Stimulated activated CD4-positive, alpha-beta T cell treated with anti-CD3 and anti-CD28 coated beads, Interleukin-4, amount 100 ng/mL, for 48 hours (primary cell): ENCODE measurements at places on chromosomes 11 and 22.

DNA sequence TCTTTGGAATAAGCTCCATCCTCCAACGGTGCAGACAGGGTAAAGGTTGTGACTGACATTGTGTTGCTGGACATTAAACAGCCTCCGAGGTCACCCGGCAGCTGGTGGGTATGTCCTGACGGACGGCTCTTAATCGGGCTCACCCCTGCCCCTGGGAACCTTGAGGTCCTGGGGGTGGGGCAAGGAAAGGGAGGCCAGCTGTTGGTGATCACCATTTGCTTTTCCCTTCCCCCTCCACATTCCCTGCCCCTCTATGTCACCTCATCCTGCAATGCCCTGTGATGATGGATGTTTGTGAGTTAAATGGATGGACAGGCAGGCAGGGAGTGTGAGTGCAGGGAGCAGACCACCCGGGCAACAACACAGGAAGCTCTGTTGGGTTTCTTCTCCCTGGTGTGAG lies 26.3 kb downstream of the APLNR start:
- no peak for DNase-seq

GRCh38 chr11:79062814-79063762 lies 377.7 kb downstream of the TENM4 start:
- DNase-seq = no peak

DNA sequence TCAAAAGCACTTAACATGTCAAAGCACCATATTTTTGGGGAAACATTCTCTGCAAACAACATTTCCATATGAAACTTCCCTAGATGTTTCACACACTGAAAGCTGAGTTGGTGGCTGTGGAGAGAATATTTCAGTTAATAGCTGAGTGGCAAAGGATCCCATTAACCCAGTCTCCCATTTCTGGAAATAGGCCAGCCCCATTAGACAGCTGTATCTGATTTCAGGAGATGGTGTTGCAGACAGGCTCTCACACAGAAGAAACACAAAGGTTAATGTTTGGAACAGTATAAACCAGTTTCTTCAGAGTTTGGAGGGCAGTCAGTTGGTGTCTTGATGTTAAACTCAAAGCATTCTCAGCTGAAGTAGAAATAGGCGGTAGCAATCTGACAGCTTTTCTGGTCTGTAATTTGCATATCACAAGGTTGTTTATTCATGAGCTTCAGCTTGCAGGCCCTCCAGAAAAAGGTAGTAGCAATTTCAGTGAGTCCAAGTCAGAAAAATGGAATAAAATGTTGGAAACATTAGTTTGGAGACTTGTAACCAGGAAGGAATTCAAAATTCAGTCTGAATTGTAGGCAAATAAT lies 15.5 kb upstream of the ZBTB44 start:
- DNase-seq = no peak

- DNase-seq = no peak
These were observed 88.1 kb downstream of the GALNT18 start for GRCh38 chr11:11533751-11534150.

DNA sequence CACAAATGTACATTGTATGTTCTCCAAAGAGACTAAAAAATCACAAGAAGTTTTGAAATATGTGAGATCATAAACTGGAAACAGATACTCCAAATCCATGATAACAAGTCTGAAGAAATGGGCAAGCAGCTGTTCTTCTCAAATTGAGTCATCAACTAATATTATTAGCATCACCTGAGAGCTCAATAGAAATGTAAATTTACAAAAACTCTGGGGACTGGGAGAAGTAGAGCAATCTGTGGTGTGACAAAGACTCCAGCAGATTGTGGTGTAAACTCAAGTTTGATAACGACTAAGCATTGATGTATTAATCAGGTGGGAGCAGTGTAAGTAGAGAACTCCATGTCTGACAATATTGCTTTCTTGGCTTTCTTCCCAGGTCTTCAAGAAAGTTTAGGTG lies 53.2 kb downstream of the GLYATL1 start:
- DNase-seq = no peak

DNA sequence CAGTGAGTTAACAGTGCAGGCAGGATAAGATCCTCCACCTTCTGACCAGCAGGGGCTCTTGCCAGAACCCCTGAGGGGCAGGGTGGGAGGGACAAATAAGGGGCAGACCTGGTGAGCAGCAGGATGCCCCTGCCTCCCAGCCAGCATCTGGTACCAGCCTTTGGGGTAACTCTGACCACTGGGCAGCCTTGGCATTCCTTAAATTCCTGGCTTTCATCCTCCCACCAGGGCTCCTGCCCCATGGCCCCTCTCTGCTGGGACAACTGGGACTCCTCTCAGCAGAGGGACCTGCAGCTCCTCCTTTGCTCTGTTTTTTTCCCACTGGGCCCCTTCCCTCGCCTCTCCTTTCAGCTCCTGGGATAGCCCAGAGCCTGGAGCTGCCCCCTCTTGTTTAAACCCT lies 98.0 kb upstream of the CD82 start:
- no peak for DNase-seq

DNA sequence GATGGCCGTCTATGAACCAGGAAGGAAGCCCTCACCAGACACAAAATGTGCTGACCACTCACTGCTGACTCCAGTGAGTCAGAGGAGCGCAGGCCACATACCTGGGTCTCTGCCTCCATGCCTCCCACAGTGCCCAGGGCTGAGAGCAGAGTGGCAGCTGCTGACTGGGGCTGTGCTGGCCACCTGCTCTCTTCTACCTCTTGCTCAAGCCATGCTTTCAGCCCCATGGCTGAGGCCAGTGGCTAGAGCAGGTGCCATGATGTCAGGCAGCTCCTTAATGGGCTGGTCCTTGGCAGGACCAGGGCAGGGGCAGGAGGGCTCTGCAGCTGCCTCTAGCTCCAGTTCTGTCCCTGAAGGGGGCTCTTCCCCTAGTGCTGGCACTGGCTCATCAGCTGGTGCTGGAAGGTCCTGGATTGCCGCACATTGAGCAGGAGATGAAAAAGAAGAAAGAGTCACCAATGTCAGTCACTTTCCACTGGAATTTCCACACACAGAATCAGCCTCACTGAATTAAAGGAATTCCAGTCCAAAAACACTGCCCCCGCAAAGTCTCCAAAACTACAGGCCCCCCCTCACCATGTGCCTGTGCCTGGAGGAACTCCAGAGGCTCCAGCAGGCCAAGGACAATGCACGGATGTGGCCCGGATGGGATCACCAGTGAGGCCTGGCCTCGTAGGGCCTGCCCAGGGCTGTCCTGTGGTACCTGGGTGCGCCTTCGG lies 86.4 kb downstream of the GGTLC2 start:
- no peak for DNase-seq

GRCh38 chr11:128416976-128417375 lies 170.4 kb downstream of the ETS1 start:
- no peak for DNase-seq

- DNase-seq = no peak
These were observed 21.4 kb upstream of the AMOTL1 start for GRCh38 chr11:94746721-94747120.

- no peak for DNase-seq
These were observed 192.8 kb upstream of the SORL1-AS1 start for GRCh38 chr11:121645596-121645995.
